ENCODE measurements at places on chromosomes 5 and 9. TPM values are rescaled to one million over a fixed set of nuclear protein-coding genes. Genes with fewer than 3 reads are reported as not detected.
A peak's percentile ranks its signal among the peaks of the same experiment; 100 is the strongest.

Gene BTNL8
- total RNA-seq = not detected

Gene CLINT1
- total RNA-seq = 93.1 TPM

- DNase-seq = no peak
These were observed 283.9 kb downstream of the AOPEP start for GRCh38 chr9:95010431-95010838.

GRCh38 chr5:63961125-63961597 is 1.1 kb downstream of the HTR1A start:
- DNase-seq = no peak

- DNase-seq = no peak
These were observed 313.5 kb downstream of the PRDM9 start for GRCh38 chr5:23820765-23821471.

GRCh38 chr5:171771856-171772255 is 13.8 kb upstream of the SMIM23 start:
- no peak for DNase-seq

DNA sequence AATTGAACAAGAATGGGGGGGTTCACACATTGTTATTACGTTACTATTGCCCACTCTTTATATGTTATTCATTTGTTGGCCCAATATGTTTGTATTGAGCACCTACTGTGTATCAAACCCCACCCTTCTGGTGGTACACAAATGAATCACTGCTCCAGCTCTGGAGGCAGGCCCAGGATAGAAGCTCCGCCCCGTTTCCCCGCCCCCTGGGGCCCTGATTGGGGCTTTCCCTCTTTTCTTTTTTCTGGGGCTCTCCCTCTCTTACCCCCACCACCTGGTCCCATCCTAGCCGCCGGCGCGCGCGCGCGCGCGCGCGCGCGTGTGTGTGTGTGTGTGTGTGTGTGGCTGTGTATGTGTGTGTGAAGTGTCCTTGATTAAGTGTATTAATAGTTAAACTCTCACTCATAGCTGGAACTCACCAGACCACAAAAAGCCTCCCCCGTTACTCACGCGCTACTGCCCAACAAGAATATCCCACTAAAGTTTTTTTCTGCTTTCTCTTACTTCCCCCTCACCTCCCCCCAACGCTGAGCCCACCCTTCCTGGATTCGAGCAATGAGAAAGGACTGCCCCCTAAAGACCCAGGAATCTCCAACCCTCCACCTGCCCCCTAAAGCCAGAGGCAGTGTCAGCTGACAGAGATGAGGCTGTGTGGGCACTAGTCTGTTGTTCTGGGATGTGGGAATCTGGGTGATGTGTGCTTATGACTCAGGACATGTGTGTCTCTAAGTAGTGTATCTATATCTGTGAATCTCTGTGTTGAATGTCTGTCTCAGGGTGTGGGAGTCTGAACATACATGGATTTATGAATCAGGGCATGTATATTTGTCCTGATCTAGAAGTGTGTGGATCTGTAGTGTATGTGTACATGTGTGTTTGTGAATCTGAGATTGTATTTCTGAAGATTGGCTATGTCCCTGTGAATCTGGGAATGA is 4.0 kb downstream of the CXXC5 start:
- DNase-seq = peak; percentile 50

DNA sequence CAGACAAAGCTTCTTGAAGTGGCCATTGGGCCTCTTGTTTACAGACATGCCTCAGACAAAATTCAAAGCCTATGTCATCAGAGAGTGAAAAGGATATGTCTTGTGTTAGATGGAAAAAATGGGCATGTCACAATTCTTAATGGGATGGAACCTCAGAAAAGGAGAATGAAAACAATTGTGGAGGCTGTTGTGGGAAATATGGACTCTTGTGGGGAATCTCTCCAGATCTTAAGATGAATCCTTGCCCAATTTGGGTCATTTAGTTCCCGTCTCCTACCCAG is 19.5 kb downstream of the SLC22A5 start:
- DNase-seq = no peak

GRCh38 chr5:123283031-123283430 is 140.2 kb downstream of the CEP120 start:
- DNase-seq = no peak

Data from activated T-helper 1 cell treated with anti-CD3 and anti-CD28 coated beads, Interleukin-12 subunit alpha, Interleukin-12 subunit beta, Interleukin-2, Interleukin-4 antibody, amounts not matched to agents 30 ng/mL and 10 ng/mL and 1 ng/mL, durations not matched to agents 14 hours and 24 hours and 36 hours (primary cell).